ENCODE measurements at places on chromosomes 2 and 18.
A peak's percentile ranks its signal among the peaks of the same experiment; 100 is the strongest.

GRCh38 chr2:332592-332991, 44.7 kb upstream of the ALKAL2 start:
- no peak for DNase-seq

GRCh38 chr2:3229221-3229620, 148.4 kb downstream of the EIPR1 start:
- no peak for DNase-seq

DNA sequence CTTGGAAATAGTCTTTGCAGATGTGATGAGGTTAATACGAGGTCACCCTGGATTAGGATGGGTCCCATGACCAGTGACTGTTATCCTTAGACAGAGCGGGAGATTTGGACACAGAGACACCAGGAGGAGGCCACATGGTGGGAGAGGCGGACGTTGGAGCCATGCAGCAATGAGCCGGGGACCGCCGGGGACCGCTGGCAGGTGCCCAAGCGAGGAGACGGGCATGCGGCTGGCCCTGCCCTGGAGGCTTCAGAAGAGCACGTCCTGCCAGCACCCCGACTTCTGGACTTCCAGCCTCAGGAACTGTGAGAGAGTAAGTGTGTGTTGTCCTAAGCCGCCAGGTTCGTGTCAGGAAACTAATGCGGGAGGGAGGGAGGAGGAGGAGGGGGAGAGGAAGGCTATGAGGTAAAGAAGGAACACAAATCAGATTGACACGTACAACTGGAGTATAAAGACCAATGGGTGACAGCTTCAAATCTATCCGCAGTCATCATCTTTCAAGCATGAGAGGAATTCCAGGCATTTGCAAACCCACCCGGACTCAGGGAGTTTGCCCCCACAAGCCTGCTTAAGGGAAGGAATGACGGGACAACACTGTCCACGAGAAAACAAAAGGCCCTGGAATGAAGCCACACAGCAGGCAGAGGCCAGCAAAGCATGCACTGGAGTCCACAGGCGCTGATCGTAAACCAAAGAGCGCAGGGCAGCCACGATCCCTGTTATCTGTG, 11.6 kb upstream of the BOK start:
- no peak for DNase-seq

DNA sequence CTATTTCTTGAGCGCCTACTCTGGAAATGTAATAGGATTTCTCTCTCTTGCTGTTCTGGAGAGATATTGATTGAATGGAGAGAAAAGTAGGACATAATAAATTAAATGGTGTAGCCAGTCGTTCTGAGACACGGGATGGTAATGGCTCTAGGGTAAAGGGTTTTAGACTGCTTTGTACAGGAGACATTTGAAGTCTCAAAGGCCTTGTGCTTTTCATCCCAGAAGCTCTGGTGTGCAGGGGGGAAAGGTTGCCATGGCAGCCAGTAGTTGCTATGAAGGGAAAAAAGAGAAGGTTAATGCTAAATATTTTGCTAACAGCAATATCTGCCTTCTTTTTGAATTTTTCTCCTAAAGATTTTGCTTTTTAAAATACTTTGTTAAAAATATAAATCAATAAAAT, 359.3 kb downstream of the RIT2 start:
- DNase-seq = no peak

DNA sequence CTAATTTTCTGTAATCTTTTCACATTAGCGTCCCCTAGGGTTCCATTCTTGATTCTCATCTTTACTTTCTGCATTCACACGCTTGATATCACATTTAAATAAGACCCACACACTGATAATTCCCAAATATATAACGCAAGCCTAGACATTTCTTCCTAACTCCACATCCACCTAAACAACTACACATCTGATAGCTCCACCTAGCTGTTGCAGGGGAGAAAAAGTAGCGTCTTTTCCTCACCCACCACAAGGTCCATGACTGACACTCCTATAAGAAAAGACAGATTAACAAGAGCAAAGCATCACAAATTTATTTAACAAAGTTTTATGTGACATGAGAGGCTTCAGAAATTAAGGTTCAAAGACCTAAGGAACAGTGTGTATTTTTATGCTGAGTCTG, 862.2 kb upstream of the DDX18 start:
- no peak for DNase-seq

DNA sequence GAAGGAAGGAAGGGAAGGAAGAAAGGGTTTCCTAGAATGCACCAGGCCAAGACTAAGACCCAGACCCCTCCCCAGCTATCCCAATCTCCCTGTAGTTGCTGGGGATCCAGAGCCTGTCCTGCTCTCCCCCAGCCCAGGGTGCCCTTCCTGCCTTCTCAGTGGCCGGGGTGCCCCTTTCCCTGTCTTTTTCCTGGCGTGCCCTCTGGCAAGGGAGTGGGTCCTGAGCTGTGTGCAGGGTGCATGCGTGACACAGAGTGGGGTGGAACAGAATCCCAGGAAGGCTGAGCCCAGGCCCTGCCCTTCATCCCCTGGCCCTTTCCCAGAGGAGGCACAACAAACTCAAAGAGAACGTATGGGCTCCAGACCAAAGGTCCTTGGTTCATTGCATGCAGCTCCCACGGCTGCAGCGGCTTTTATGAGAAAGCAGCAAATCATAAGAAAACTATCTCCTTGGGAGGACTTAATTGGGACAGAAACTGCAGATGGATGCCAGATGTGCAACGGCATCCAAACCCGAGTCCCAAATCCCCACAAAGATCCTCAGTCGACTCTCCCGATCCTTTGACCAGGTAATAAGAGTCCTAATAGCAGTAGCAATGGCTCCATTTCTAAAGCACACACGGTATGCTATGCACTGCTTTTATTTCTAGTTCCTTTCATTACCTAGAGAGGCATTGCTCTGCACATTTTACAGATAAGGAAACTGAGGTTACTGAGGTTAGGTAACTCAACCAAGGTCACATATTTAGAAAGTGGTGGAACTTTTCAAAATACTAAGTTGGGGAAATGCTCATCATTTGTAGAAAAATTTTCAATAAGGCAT, 12.7 kb upstream of the ARID5A start:
- DNase-seq = no peak

- no peak for DNase-seq
Measured at GRCh38 chr18:48634491-48634890, 95.7 kb downstream of the CTIF start.

DNA sequence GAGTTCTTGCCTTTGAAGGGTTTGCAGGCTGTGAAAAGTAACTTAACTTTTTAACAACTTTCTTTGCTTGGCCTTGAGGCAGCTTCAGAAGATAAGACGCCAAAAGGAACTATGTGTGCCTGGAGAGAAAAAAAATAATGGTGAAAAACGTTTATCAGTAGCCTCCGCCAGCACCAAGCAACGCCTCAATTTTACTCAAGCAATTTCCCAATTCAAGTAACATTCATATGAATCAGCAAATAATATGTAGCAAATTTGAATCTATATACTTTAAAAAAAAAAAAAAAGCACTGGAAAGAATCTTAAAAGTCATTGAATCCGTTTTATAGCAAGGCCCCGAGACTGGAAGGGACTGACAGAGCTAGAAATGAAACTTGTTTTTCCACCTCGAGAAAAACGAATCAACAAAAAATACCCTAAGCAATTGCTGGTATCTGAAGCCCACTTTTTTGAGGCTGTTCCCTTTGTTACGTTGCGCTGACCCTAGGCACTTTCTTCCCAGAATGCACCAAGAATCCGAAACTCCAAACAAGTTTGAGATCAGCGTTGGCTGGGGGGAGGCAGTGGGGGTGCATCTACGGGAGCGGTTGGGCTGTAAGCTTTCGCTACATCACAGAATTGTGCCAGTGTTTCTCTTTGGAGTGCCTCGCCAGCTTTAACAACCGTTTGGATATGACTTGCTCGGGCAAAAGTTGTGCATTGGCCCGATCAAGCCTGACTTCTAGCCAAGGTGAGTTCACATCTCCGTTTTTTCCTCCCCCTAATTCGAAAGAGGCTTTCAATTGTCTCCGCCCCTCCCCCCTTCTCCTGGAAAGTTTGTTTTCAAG, 2.7 kb upstream of the TGIF1 start:
- no peak for DNase-seq

DNA sequence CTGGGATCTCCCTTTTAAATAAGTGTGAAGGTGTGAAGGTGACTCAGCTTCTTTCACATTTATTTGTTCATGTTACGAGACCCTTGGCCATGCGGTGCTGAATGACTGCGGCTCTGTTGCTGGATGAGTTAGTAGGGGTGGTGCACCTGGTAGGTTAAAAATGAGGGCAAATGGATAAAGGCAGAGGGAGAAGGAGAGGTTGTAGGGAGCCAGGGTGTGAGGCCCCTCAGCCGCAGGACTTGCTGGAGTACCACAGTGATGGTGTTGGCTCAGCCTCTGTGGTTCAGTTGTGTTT, 164.2 kb downstream of the NAPG start:
- DNase-seq = no peak

DNA sequence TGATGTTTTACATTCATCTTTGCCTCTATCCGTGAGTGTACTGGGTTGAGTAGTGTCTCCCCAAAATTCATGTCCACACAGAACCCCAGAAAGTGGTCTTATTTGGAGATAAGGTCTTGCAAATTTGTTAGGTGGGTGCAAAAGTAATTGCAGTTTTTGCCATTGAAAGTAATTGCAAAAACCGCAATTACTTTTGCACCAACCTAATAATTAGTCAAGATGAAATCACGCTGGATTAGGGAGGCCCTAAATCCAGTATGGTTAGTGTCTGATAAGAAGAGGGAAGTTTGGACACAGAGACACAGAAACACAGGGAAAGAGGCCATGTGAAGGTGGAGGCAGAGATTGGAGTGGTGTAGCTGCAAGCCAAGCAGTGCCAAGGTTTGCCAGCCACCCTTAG, 57.8 kb upstream of the SPRED2 start:
- no peak for DNase-seq

DNA sequence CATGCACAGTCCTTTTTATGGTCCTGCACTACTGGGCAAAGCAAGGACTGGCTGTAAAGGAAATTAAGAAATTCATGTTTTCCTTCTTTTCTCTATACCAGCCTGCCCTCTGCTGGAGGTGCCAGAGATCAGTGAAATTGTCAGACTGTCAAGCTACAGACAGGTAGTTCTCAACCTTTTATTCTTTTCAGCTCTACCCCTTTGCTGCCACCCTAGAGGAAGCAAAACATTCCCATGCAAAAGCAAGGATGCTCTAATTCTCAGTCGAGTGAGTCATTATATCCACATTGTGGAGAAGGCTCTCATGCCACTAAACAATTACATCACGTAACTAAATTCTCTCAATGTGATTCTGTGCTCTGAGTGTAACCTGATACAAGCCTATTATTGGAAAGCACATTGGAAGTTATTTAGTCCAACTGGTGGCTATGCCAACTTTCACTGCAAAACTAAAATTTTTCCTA, 25.0 kb upstream of the RAPGEF4 start:
- DNase-seq = peak; percentile 22

- DNase-seq = no peak
Measured at GRCh38 chr2:175135862-175136261, 32.1 kb downstream of the ATF2 start.

DNA sequence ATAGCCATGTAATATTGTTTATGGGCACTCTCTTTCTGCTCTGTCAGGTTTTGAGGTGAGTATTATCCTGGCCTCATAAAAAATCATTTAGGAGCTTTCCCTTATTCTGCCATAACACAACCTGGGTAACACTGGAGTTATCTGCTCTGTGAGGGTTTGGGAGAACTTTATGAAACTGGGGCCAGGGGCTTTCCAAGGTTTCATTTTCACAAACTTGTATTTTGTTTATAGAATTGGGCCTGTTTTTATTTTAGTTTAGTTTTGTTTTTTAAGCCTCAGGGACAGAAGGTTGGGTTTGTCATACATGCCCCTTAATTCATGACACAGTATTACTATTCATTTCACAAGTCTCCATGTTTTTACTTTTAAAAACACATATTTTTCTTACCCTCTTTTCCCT, 83.5 kb downstream of the IRS1 start:
- no peak for DNase-seq

GRCh38 chr2:196322973-196323810, 151.8 kb upstream of the STK17B start:
- DNase-seq = no peak

DNA sequence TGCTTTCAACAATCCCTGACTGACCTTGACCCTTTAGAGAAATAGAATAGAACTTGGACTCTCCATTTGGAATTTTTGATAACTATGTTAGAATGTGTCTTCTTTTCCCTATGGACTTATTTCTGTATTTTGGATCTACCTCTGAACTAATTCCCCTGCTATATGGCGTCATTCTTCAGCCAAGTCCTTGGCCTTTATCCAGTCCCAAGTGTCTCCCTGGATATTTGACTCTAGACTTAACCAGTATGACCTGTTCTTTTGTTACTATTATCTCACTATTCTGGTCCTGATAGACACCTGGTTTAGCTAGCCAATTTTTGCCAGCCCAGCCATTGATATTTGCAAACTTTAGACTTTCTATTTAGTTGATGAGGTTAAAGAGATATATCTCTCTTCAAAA, 186.8 kb downstream of the KCNS3 start:
- no peak for DNase-seq

GRCh38 chr2:38613849-38614213, 11.1 kb upstream of the HNRNPLL start:
- DNase-seq = no peak

DNA sequence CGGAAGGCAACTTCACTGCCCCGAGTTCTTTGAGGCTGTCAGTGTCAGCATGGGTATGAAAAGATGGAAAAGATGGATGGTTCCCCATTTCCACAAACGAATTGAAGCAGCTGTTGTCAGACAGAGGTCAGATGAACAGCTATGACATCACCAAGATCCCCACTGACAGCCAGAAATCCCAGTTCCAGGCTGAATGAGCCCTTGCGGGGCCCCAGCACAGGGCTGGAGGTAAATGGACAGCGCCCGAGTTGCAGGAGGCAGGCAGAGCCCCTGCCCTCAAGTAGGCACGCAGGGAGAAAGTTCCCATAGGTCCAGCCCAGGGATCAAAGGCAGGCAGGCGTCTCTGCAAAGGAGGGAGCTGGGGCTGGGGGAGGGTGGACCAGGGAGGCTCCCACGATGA, 169.5 kb upstream of the AGAP1 start:
- no peak for DNase-seq

DNA sequence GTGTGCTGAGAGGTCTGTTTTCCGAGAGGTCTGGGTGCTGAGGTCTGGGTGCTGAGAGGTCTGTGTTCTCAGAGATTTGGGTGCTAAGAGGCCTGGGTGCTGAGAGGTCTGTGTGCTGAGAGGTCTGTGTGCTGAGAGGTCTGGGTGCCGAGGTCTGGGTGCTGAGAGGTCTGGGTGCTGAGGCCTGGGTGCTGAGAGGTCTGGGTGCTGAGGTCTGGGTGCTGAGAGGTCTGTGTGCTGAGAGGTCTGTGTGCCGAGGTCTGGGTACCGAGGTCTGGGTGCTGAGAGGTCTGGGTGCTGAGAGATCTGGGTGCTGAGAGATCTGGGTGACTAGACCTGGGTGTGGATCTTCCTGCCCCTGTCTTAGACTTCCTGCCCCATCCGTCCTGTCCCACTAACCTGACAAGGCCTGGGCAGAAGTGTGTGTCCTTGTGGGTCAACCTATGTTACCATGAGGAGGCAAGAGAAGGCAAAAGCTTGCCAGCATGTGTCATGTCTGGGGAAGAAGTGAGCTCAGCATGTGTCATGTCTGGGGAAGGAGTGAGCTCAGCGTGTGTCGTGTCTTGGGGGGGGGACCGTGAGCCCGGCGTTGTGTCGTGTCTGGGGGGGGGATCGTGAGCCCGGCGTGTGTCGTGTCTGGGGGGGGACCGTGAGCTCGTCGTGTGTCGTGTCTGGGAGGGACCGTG, 69.3 kb downstream of the KCNG2 start:
- DNase-seq = no peak
